ENCODE measurements at places on chromosomes 7 and 10. TPM values are rescaled to one million over a fixed set of nuclear protein-coding genes. Genes with fewer than 3 reads are reported as not detected.

Gene PDZD7
- total RNA-seq, result 0.97 TPM

Gene GPR37
- total RNA-seq, result not detected

DNA sequence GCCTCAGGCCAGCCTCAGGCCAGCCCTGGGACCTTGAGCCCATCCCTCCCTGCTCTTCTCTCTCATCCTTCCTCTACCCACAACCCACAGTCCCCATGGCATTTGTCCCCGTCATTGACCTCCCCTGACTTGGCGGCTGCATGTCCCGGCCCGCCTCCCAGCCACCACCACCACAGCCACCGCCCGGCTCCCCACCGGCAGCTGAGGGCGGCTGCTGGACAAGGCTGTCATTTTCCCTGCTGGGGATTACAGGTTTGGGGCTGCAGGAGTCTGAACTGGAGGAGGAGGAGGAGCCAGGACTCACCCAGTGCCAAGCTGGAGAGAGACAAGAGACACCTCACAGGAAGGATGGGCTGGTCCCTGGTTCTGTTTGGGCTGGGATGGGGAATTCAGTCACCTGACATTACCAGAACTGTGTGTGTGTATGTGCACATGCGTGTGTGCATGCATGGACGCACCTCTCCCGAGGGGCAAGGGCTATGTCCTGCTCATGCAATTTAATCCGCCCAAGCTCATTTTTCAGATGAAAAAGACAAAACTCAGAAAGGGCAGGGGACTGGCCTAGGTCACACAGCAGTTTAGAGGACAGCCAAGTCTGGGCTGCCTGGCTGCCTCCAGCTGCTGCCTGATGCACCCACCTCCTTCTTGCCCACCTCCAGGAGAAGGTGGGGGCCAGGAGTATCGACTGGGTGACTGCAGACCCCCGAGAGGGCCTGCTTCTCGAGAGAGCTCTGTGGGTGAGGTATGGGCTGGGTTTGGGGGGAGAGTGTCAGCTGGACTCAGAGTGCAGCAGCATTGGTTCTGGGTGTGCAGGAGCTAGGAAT is 113.1 kb downstream of the ZMIZ1 start:
- DNase-seq, result no peak

DNA sequence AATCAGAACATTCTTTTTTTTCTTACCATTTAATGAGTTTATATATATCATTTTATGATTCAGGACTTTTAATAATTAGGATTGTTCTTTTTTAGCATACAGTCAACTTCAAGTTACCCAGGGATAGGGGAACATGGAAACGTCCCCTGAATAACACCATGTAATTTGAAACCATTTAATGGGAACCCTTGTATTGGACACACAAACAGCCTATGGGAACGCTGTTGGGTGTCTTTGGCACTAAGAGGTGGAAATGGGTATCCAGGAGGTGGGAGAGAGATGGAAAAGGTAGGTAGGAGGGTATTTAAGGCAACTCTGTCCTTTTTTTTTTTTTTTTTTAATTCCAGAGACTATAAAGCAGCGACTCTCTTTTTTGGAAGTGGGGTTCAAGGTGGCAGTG is 2.6 kb downstream of the LUC7L2 start:
- no peak for DNase-seq

DNA sequence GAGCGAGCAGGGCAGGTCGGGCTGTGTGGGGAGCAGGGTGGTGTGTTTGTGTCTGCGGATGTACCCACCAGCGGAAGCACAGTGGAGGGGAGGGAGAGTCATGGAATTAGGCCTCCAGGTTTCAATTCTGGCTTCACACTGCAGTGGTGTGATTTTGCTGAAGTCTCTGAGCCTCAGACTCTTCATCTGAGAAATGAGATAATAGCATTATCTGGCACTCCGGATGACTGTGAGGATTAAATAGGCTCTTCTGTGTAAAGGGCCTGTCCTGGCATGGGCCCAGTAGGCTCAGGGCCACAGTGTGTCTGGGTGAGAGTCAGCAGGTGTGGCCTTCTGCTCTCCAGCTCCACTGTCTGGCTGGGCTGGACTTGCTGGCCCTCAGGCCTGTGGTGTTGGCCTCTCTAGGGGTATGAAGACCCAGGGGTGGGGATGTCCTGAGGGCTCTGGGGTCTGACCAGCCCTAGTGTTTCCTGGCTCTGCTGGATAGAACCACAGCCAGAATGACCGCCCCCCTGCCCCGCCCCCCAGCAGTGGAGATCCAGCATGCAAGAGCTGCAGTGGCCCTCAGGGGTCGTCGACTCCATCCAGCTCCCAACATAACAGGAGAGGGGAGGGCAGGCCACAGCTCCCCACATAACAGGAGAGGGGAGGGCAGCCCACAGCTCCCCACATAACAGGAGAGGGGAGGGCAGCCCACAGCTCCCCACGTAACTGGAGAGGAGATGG is 178.6 kb downstream of the RPS24 start:
- peak; percentile 49 for DNase-seq

Gene TES
- total RNA-seq, result 23.5 TPM

- no peak for DNase-seq
These were observed 125.1 kb upstream of the VIPR2 start for GRCh38 chr7:159269745-159270144.

Gene BCCIP
- total RNA-seq, result 46.9 TPM

- no peak for DNase-seq
These were observed 6.7 kb upstream of the FAM170B start for GRCh38 chr10:49140304-49141177.

GRCh38 chr7:36605261-36606051 is 118.8 kb downstream of the AOAH start:
- no peak for DNase-seq

DNA sequence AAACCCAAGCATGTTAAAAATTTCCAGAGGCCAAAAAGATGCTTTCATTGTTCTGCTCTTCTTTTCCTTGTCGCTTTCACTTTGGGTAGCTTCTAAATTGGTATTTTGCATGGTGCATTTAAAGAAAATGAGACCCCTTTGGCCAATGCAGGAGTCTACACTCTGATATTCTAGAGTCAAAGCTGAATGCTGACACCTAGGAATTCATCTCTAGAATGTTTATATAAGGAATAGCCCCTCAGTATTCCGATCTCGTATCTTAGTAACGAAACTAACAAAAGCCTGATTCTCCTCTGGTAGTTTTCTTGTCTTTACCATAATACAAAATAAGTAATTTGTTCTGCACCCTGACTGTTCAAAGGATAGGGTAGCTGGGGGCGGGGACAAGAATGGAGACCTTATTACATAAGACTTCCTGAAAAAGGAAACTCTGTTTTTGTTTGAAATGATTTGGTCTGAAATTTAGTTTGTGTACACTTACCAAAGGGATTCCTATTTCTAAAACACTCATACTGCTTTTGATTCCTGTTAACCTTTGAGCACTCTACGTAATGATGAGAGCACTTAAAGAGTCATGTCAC is 17.1 kb downstream of the IKZF1 start:
- no peak for DNase-seq

DNA sequence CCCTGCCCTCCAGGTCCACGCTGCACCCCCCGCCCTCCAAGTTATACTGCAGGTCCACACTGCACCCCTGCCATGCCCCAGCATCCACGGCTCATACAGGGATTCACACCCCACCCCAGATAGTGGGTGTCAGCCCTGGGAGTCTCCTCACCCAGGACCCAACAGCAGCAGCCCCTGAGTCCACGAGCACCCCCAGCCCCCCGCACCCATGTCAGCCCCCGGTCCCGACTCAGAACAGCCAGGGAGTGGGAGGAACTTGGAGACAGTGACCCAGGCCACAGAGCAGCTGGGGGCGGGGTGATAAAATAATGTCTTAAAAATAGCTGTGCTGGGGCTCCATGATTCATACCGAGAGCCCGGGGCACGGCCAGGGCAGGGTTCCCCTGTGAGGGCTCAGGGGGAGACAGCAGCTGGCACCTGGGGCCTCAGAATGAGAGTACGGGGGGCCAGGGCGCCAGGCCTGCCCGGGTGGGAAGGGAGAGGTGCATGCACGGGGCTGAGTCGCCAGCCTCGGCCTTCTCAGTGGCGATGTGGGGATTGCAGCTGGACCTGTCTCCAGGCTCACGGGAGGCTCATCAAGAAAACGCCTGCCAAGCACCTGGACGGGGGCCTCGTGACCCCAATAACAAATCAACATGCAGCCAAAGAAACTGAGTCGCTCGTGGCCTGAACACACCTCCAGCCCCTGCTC is 29.8 kb downstream of the ADAP1 start:
- peak; percentile 33 for DNase-seq

DNA sequence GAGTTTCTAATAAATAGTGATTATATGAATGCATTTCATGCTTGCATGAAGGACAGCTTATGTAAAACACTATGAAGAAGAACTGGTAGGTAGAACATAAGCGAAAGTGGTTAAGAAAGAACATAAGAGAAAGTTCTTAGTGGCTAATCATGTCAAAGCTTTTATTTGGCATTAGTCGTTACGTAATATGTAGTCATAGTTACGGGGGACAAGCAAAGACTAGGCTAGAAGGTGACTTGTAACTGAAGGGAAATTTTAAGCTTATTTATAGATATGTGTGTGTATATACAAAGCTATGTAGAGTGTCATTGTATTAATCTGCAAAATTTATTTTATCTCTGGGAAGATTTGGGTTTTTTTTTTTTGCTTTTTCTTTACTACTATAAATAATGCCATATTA is 36.9 kb downstream of the CAPZA2 start:
- DNase-seq, result no peak

- peak; percentile 77 for DNase-seq
These were observed 45.6 kb upstream of the SUN1 start for GRCh38 chr7:786472-787255.

- DNase-seq, result no peak
These were observed 7.4 kb downstream of the TSPAN14 start for GRCh38 chr10:80461208-80462183.

DNA sequence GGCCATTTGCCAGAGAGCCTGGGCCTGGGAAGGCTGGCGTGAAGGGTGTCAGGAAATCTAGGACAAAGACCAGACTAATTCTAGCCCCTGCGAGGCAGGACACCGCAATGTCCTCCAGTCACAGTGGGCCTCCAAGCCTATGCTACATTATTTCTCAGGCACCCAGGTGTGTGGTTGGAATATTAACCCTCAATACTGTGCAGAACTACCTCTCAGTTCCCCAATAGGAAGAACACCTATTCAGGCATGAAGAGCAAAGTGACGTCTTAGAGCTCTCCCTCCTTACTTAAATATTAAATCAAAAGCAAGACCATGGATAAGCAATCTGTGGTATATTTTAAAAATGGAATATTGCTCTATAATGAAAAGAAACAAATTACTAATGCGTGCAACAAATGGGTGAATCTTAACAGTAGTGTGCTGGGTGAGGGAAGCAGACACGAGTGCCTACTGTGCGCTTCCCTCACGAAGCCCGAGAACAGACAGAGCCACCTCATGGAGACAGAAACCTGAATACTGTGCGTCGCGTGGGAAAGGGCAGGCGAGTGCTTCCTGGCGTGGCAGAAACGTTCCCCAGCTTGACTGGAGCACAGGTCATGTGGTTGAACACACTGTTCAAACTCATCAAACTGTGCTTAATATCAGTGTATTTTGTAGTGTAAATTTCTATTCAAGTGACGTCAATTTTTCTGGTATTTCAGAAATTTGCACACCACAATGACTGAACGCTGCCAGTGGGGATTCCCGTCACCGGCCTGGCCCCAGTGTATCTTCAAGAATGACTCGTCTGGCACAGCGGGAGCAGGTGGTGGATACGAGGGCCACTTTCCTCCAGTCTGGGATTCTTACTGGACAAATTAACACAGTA is 15.5 kb upstream of the PTPRN2 start:
- DNase-seq, result no peak

DNA sequence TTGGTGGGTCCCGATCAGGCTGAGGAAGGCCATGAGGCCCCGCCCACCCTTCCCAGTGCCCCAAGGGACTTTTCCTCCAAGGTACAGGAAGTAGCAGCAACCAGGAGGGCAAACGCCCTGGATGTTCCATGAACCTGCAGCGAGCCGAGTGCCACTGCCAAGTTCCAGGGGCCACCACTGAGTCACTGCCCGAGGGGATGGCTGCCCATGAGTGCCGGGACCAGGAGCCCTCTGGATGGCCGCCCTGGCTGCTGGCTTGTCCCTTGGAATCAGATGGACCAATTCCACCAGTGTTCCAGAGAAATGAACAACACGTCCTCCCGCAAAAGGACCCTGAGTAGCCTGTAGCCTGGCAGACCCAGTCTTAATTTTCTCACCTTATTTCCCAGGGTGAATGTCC is 74.2 kb downstream of the ZRANB1 start:
- DNase-seq, result peak; percentile 63

Gene TM9SF3
- 75.6 TPM for total RNA-seq

Gene PLXNA4
- total RNA-seq, result 12.5 TPM

Gene OR9A2
- total RNA-seq, result not detected

Measured in heart left ventricle (tissue), 16 donors.